ENCODE measurements at places on chromosomes 5 and 9.

GRCh38 chr5:126521130-126521529, 73.9 kb downstream of the ALDH7A1 start:
- no peak for DNase-seq

DNA sequence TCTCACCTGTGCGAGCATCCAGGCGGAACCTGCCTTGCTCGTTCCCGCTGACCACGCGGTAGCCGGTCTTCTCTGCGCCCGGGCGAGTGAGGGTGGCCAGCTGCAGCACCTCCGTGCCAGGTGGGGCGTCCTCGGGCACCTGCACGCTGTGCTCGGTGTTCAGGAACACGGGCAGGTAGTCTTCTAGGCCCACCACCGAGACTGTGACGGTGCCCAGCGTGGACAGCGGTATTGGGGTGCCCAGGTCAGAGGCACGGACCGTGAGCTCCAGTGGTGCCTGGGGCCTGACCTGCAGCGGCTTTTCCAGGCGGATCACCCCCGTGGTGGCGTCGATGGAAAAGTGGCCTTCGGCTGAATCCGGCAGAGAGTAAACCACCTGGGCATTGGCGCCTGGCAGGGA, 59.5 kb downstream of the FAT2 start:
- no peak for DNase-seq

DNA sequence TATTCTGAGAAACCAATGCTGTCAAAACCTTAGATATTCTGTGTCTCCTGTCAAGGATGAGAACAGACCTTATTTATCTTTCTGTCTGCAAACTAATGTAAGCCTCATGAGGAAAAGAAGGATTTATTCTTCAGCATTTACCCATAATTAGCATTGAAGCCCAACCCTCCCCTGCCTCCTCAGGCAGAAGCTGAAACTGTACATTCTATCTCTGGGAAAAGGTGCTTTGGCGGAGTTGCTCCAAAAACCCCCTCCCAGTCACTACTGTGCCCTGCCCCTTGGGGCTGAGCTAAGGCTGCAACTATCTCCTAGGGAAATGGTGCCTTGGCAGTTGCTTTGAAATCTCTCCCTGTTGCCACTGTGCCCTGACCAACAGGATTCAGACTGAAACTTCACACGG, 106.2 kb upstream of the TLR4 start:
- DNase-seq: no peak

GRCh38 chr5:36896476-36896875, 19.9 kb downstream of the NIPBL start:
- no peak for DNase-seq

DNA sequence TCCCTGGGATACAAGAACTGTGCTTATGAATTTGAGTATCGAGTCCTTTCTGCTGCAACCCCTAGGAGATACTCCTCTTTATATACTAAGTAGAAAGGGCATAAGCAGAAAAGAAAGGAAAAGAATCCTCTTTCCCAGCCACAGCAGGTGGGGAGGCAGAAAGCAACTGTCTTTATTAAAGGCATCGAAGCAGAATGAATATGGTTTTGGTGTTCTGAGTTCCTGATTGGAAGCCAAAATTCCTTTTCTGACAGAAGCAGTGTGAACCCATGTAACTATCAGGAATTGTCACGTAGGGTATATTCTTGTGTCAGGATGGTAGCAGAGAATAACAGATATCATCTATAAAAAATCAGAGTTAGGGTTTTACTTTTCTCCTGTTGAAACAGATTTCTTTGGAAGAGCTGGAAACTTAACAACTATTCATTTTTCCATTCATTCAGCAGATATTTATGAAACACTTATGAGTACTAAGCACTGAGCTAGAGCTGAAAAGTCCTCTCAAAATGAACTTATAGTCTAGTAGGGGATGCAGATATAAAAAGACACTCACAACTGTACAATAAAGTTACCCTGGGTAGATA, 96.5 kb upstream of the LHFPL2 start:
- DNase-seq: no peak

GRCh38 chr5:40882291-40882690, 27.0 kb upstream of the C7 start:
- DNase-seq: no peak
